ENCODE measurements at places on chromosomes 12 and 14.

DNA sequence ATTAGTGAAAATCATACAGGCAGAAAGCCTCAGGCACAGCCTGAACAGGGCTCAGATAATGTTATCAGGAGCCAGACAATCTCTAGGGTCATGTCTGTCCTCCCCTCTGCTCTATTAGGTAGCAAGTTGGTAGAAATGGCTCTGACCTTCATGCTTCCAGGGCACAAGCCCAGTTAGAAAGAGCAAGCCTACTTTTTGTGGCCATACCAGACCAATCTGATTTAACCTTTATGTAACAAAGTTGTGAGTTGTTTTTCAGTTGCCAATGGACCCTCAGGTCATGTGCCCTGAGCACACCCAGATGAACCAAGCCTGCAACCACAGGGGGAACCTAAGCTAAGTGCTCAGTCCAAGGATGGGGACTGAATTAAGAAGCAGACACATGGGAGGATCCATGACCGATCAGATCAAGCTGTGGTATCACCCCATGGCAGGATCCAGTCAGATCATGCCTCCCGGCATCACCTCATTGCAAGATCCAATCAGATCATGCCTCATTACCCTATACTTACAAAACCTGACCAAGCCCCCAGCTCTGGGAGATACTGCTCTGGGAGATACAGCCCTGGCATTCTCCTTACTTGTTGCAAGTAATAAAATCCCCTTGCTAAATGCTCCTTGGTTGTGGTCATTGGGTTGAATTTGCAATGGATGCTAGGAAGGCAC, 18.8 kb upstream of the HIGD1C start:
- no peak for DNase-seq

GRCh38 chr14:106436310-106436905, 910.0 kb downstream of the TMEM121 start:
- DNase-seq, result peak; percentile 44

GRCh38 chr14:29233188-29233587, 466.6 kb downstream of the FOXG1 start:
- no peak for DNase-seq

DNA sequence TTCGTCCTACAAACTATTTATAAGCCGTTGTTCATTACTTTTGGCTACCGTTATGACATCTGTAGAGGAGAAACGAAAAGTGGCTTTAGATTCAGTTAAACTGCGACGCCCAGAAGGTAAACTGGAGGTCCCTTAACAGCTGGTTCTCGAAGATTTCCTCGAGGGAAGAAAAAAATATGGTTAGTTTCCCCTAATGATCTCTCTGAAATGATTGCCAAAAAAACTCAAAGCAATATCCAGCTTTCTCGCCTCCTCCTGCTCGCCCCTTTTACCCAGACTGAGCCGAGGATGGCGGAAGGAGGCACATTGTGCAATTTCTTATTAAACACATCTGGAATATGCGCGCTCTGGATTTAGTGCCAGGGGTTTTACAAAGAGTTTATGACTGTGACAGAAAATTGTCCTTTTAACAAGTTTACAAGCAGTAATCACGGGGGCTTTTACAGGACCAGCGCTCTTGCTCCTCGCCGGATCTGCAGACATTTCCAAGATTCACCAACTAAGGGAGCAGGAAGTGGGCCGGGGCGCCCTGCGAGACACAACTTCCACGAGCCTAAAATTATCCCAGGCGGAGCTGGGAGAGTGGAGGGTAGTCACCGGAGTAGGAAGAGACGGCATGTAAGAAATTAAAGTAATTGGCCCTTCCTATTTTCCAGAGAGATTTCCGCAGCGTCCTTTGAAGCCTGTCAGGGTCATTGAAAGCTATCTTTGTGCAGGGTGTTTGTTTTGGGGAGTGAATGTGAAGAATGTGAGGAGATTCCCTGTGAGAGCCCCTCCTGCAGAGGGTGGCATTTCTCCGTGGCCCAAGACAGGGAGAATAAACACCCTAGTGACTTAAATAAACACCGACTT, 5.6 kb downstream of the SIX1 start:
- DNase-seq, result no peak

Measured in NCI-H2107 (cell line).